NCI-H345 (cell line): ENCODE measurements at places on chromosomes 1 and 21.

GRCh38 chr1:77605246-77606026 is 77.0 kb downstream of the ZZZ3 start:
- no peak for DNase-seq

- DNase-seq: no peak
These were observed 47.5 kb downstream of the DMAP1 start for GRCh38 chr1:44260792-44261170.

GRCh38 chr1:28326515-28326914 is 2.3 kb upstream of the MED18 start:
- no peak for DNase-seq

- DNase-seq: no peak
These were observed 2.3 kb downstream of the DMRTB1 start for GRCh38 chr1:53461323-53462044.

DNA sequence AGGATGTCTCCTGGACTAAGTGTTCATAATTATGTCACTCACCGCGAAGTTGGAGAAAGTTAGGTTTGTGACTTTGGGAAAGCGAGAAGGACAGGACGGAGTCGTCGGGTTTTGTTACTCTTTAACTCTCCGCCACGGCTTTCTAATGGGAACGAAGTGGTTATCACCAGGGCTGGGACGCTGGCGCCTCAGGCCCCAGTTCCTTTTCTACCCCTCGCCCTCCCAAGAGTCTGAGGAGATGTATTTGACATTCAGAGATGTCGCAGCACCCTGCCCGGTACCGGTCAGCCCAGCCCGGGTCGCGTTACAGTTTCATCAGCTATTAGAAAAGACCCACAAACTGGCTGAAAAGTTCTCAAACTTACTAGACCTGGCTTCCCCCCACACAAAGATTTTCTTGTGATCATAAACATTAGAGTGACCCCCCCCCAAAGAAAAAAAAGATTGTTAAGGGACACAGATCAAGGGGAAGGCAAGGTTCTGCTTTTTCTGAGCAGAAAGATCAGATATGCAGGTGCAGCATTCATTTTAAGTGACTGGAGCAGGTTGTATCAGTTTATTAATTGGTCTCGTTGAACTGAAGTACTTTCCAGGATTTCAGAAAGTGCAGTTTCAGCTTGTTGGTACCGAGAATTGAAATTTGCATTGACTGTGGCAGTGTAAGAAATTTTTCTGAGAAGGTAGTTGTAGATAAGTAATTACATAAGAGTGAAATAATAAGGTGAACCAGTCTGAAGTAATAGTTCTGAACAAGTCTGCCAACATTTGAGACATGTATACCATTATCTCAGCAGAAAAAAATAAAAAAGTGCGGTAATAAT is 859 bp upstream of the ZBTB18 start:
- no peak for DNase-seq

DNA sequence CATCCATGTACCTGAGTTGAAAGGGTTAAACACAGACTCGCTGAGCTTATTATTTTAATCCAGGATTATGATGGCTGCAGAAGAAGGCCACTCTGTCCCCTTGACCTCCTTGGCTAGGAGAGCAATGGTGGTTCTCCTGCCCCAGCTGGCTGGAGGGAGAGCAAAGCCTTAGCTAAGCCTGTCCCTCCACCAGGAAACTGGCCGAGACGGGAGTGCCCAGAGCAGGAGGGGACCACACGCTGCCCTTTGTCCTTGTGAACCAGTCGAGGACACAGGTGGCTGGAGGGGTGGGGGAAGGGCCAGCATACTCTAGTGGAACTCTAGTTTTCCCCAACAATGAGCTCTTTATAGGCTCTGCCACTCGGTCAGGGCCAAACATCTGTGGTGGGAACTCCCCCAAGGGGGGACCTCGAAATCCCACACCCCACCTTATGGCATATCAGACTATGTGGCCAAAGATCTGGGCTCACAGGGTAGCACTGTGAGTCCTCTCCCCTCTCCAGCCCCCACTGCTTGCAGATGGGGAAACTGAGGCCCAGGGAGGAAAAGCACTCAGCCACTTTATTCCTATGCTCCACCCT is 12.9 kb downstream of the KIAA1614 start:
- DNase-seq: no peak
